ENCODE measurements at places on chromosomes 11 and 22.

GRCh38 chr11:87020764-87021365, 16.9 kb upstream of the TMEM135 start:
- DNase-seq: no peak

- DNase-seq: no peak
These were observed 9.1 kb upstream of the ZNF74 start for GRCh38 chr22:20384865-20385264.

DNA sequence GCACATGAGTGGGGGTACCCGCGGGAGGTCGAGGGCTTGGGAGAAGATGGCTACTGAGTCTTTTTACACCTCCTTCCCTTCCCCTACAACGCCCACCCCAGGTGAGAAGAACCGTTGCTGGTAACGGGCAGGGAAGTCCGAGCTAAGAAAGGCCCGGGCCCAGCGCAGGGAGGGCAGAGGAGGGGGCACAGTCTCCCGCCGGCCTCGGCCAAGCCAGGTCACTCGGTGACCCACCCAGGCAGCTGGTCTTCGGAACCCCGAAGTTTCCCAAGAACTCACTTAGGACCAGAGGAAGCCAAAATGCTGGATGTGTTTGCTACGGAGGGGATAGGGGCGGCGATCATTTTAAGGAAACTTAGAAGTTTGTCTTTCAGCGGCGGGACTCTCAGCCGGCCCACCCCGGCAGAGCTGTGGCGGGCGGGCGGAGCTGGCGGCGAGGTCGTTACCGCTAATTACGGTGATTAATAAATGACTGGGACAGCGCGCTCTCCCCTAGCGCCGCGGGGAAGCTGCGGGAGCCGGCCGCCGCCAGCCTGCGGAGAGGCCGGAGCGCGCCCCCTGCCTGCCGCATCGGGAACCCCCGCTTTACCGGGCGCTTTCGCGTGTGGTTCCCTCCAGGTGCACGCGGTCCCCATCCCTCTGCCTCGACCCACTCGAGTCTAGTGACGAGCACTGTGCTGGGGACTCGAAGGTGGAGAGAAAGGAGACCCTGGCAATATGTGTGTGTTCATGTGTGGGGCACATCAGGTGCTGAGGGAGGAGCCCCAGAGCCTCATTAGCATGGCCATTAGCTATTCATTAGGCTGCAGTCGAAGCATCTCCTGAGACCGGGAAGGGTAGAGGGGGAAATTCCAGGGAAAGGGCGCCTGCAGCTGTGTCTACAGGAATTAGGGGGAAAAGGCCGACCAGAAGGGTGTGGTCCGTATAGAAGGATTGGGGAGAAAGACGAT, 945 bp downstream of the ROBO3 start:
- peak; percentile 7 for DNase-seq

GRCh38 chr22:40684728-40685127, 5.4 kb downstream of the MCHR1 start:
- DNase-seq: no peak

DNA sequence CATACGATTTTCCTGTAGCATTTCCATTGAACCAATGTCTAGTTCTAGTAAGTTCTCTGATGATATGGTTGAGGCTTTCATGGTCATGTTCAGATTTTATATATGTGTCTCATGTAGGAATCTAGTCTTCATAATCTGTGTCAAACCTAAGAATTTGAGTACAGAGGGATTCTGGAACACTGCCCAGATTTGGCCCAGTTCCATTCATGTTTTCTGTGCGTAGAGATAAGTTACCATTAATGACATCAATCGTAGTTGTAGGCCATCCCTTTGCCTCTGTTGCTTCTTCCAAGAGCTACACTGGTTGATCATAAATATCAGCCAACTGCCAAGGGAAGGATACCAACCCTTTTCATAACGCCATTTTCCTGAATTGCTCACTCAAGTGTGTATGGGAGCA, 23.3 kb downstream of the ST3GAL4 start:
- DNase-seq: no peak

DNA sequence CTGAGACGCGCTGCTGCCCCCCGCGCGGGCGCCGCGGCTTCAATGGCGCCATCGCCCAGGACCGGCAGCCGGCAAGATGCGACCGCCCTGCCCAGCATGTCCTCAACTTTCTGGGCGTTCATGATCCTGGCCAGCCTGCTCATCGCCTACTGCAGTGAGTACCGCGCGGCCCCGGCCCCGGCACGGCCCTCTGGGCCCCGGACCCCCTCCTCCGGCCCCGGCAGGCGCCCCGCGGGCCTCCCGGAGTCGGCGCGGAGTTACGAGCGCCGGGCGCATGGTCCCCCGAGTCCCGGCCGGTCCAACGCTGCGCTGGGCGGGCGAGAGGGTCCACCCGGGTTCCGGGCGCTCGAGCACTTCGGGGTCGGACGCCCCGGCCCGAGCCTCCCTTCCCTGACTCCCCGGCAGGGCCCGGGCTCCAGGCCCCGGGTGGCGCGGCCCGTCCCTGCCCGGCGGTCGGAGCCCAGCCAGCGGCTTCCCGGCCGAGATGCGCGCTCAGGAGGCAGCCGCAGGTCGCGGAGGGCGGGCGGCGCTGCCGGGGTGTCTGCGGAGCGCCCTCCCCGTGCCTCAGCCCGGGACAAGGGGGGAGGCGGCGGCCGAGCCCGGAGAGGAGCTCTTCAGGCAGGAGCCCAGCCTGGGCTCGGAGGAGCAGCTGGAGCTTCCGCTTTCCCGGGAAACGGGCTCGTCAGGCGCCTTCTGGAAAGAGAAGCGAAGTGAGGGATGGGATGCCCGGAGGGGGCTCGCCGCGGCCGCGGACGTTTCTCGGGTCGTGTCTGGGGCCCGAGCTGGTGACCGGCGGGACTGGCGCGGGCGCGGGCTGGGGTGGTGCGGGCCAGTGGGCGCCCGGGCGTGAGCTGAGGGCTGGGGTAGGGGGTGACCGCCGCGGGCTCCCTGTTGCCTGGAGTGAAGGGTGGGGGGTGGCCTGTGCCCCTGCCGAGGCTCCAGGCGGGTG, 1337.8 kb downstream of the BRD1 start:
- DNase-seq: no peak

- DNase-seq: no peak
These were observed 14.0 kb downstream of the CLMP start for GRCh38 chr11:123181075-123181474.

- no peak for DNase-seq
These were observed 161.4 kb downstream of the METTL15 start for GRCh38 chr11:28269586-28269985.

DNA sequence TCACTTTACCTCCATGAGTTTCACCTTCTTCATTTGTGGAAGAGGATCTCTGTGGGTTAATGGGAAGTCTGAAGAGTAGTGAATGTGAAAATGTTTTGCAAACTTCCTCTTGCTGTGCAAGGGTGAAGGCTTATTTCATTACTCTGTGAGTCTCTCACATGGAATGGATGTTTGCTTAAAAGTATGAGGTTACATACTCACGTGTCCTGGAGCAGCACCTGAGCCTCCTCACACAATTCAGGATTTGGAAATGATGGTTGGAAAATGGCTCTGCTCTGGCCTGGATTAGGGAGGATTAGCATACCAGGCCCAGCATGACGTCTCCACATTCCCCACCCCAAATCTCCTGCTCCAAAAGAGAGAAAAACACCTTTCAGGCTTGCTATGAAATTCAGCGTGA, 4.8 kb downstream of the GRAMD1B start:
- DNase-seq: no peak

DNA sequence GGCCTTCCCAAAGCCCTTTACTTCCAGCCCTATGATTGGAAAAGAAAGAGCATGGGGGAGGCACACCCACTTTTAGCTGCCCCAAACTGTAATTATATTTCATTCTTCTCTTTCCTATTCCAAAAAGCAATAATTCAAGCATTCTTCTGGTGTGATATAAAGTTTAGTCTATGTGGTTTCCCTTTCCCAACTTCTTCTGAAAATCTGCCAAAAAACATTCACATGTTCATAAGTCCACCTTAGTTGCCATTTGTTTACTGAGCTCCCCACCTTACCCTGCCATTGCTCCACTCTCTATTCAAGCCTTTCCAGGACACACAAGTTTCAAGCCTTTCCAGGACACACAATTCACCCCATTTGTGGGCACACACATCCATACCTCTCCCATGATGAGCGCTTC, 111.6 kb upstream of the BMAL1 start:
- DNase-seq: no peak

GRCh38 chr11:106989078-106989455, 29.2 kb downstream of the GUCY1A2 start:
- DNase-seq: no peak

DNA sequence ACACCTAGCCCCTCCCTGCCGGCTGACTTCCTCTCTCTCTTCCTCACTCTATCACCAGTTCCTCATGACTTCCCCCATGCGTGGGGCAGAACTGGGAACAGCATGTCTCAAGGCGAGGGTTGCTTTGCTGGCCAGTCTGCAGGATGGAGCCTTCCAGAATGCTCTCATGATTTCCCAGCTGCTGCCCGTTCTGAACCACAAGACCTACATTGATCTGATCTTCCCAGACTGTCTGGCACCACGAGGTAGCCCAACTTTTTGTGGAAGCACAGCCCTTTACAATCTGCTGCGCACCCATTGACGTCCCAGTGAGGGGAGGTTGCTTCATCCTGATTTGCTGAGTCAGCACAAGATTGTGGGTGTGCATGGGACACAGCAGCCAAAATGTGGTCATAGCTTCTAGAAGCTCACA, 8.6 kb downstream of the TCN2 start:
- no peak for DNase-seq

DNA sequence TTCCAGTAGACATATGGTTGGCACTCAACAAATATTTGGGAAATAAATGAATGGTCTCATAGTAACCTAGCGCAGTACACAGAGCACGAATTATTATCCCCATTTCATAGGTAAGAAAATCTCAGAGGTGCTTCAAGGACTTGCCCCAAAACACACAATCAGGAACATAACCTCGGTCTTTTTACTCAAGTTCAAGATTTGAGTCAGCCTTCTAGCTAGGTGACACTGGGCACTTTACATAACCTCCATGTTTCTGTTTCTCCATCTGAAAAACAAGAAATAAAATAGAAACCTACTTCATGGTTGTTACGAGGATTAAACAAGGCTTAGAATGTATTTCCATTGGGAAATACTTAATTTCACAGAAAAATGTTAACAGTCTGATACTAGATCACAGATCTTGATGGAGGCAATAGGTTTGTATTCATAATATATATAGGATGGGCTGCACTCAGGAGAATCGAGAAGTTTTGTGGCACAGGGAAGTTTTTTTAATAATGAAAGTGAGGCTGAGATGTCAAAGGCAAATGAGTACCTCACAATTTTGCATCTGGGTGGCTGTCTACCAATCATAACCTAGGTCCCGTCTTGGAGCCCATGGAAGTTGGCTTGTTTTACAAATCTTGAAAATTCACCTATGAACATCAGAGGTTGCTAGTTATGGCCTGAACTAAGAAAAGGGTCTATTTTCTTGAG, 147.4 kb upstream of the ZC3H12C start:
- no peak for DNase-seq

DNA sequence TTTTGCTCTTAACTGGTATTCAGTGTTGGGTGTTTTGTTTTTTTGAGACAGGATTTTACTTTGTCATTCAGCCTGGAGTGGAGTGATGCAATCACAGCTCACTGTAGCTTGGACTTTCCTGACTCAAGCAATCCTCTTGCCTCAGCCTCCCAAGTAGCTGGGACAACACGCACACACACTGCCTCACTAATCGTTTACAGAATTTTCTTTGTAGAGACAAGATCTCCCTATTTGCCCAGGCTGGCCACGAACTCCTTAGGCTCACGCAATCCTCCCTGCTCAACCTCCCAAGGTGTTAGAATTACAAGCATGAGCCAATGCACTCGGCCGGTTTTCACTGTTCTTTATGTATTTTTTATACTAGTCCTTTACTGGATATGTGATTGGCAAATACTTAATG, 51.0 kb upstream of the IGLL5 start:
- no peak for DNase-seq

- DNase-seq: no peak
These were observed 67.3 kb upstream of the ADSL start for GRCh38 chr22:40279017-40279416.

DNA sequence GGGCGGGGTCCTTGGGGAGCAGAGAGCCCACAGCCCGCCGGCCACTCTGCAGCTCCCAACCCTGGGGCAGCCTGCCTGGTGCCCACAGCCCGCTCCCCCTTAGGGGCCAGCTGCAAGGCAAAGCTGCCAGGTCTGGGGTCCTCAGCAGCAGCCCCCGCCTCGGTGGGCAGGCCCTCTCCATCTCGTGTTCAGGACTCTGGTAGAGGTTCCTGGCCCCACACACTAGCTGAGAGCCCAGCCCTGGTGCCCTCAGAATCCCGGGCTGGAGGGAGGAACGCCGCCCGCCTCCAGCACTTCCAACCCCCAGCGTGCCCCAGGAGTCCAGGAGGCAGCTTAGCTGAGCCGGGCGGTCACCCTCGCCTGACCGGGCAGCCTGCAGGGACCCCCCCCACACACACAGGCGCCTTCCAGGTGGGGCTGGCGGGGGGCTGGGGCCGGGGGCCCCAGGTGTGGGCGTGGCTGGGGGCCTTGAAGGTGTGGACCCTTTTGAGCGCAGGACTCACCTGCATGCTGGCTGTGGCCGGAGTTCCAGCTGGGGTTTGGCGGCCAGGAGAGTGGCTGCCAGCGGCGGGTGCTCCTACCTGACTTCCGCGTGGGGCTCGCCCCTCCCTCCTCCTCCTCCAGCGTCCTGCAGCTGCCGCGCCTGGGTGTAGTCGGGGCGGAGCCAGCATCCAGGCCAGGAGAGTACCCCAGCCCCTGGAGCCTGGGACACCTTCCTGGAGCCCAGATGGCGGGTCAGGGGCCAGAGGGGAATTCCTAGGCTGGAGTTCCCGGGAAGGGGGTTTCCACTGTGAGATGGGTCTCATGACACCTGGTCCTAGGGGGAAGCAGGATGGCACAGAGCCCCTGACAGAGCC, at the start of gene ANO9:
Gene ANO9 (minus strand): TSS at position 594 of the 857 bp plus-strand sequence. CDS start 85 bp downstream, at position 509.
- peak; percentile 32 for DNase-seq
